Left lung (tissue), 14 donors: ENCODE measurements at places on chromosomes 5 and 9. TPM values are rescaled to one million over a fixed set of nuclear protein-coding genes. Genes with fewer than 3 reads are reported as not detected.

DNA sequence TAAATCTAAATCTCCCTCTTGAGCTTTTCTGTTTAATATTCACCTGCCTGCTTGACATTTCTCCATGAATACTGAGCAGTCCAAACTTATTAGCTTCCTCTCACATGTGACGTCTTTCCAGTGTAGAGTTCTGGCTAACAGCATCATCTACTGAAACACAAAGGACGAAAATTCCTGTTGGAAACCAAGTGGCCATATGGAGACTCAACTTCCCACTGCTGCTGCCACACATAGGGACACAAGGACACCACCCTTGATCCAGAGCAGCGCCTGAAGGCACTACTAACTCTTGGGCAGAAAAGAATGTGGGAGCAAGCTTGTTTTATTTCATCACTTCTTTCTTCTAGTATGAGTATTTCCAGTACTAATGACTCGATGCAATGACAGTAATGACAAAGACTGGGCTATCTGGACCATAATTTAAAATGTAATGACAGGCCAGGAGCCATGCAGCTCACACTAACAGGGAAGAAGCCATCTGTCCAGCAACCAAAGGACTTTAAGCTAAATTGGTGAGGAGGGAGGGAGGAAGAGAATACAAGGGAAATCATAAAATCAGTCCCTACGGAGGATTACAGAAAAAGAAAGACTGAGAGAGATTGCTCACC lies 19.2 kb downstream of the RNF130 start:
- no peak for DNase-seq

- no peak for DNase-seq
These were observed 176.4 kb upstream of the PITX1 start for GRCh38 chr5:135210286-135211055.

GRCh38 chr9:37963936-37964739 lies 60.2 kb upstream of the SLC25A51 start:
- peak; percentile 85 for DNase-seq

- no peak for DNase-seq
These were observed 1.3 kb downstream of the SDHA start for GRCh38 chr5:219460-219863.

LCN9 gene
- not detected for polyA plus RNA-seq

TMEM167A gene
- 75.3 TPM for polyA plus RNA-seq

DNA sequence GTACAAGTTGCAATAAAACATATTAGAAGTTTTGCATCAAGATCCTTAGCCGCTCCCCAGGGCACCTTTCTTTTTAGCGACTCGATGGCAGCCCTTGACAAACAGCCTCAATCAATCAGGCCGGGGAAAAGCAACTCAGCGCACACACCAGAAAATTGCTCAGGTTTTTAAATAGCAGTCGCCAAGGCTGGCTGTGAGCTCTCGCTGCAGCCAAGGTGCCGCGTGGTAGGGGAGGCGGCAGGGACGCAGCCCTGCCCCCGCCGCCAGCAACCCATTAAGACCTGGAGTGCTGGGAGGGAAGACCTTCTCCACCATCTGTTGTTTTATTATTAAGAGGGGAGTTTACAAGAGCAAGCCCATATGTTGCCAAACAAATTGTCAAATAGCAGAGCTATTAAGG lies 22.6 kb downstream of the ASS1 start:
- DNase-seq, result no peak

GRCh38 chr5:19547640-19548039 lies 440.4 kb downstream of the CDH18 start:
- DNase-seq, result no peak

EQTN gene
- 0.99 TPM for polyA plus RNA-seq

DNA sequence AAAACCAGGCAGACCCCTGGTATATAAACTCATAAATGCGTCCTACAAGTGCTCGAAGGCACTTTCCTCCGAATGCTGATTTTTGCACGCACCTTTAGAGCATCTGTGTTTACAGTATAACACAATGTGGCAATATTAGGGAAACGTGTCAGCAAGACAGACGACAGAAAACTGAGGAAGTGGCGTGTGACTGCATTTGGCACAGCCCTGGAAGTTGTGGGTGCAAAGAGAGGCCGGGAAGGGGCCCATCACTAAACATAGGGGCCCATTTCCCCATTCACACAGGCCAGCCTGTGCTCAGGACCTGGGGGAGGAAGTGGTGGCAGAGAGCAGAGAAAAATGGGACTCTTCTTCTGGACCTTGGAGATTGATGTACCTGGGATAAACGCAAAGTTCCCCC lies 48.2 kb downstream of the RASGEF1C start:
- no peak for DNase-seq

PIP5KL1 gene
- polyA plus RNA-seq, result 7.9 TPM

GRCh38 chr5:72018143-72018803 lies 89.0 kb upstream of the MAP1B start:
- DNase-seq, result no peak

- no peak for DNase-seq
These were observed 80.2 kb downstream of the GLDC start for GRCh38 chr9:6565312-6565711.
